ENCODE measurements at places on chromosomes 16 and 17. TPM values are rescaled to one million over a fixed set of nuclear protein-coding genes. Genes with fewer than 3 reads are reported as not detected.

Gene KRT32
- not detected for total RNA-seq

Gene PRDM7
- total RNA-seq: not detected

Gene VAMP2
- total RNA-seq: 34.0 TPM

Gene MYH1
- total RNA-seq: not detected

Gene CTF1
- total RNA-seq: 0.72 TPM

Gene EVPL
- total RNA-seq: 31.1 TPM

Gene CACNG3
- total RNA-seq: not detected

Gene ZG16B
- 62.1 TPM for total RNA-seq

Gene MT1E
- 359 TPM for total RNA-seq

DNA sequence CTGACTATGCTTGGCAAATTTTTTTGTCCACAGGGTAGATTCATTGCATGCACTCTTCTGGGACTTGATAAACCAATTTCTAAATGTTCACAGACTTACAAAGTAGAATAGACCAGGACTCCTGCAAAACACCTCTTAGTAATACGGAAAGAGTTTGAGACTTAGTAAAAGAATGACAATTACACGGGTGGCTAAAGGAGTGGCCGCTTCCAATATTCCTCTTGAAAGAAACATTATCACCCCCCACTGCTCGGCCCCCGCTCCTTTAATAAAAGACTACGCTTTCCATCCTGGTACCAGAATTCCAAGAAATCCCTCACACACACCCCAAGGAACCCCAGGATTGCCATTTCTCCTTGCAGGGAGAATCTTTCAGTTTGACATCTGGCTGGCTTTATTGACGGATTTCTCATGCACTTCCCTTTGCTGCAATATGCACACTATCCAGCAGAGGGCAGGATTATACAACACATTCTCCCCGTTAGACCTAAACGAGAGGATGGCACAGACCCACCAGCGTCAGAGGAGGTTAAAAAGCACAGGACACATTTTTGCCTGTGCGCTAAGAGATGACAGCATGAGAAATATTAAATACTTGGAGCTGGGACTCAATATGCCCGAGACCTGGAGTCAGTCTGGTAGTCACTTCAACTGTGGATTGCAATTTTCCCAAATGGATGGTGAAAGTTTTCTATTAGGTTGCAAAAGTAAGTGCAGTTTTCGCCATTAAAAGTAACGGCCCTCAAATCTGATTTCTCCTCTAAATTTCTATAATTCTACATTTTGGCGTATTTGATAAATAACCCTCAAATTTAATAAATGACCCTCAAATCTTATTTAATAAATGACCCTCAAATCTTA lies 46.6 kb upstream of the NUDT7 start:
- peak; percentile 75 for DNase-seq

- DNase-seq: no peak
Observed at GRCh38 chr16:85981826-85982562, 83.0 kb downstream of the IRF8 start.

- no peak for DNase-seq
Observed at GRCh38 chr16:28110479-28110878, 47.0 kb upstream of the GSG1L start.

DNA sequence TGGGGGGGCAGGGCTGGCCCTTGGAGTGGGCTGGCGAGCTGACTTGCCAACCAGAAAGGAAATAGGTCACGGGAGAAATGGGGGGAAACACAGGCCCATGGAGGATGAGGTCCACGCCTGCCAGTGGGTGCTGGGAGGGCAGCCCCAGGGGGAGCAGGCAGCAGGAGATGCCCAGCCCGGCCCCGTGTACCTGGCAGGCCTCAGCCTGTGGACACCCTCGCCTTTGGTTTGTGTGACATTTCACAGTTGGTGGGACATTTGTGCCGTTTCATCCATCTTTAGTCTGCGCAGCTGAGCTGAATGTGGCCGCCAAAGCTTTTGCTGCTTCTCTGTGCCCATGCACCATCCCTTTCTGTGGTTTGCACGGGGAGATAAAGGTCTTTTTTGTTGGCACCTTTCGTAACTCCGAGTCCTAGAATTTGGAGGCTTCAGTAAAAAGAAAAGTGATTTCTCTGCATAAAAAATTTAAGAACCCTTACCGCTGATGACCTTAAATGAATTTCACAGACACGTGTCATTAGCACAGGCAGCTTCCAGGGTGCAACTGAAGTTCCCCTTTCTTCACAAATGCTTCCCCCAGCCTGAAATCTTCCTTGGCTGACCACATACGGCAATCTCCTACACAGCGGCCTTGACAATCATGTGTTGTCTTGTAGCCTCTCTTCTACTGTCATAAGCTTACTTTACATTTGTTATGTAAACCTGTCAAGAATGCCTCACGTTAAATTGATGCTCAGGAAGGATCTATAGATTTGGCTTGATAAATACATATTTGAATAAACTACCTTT lies 193.6 kb downstream of the RPTOR start:
- no peak for DNase-seq

DNA sequence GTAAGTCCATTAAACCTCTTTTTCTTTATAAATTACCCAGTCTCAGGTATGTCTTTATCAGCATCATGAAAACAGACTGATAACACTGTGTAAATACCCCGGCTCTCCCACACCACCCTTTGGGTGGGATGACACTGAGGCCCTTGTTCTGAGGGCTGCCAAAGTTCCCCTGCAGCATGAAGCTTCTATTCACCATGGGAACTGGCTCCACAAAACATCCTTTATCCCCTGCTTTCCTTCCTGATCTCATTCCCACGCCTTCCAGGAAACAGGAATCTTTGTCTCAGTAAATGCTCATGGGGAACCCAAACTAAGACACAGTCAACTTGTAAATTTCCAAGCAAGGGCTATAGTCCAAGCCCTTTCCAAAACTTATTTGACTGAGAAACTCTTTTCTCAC lies 88.4 kb downstream of the ABCC12 start:
- DNase-seq: no peak

GRCh38 chr16:57347858-57348257 lies 10.7 kb upstream of the CCL22 start:
- DNase-seq: no peak

DNA sequence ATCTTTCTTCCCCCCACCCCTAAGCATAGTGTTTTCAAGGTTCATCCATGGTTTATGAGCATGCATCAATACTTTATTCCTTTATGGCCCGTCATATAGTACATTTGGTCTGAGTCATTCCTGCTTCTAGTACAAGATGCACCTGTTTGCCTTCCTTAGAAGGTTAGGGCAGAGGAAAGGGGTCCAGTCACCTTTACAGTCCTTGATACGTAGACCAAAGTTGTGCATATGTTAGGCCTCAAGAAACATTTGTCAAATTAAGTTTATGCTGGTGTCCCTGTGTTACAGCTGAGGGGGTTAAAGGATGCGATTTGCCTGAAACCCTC lies 1.4 kb downstream of the CYB5D2 start:
- DNase-seq: peak; percentile 38

DNA sequence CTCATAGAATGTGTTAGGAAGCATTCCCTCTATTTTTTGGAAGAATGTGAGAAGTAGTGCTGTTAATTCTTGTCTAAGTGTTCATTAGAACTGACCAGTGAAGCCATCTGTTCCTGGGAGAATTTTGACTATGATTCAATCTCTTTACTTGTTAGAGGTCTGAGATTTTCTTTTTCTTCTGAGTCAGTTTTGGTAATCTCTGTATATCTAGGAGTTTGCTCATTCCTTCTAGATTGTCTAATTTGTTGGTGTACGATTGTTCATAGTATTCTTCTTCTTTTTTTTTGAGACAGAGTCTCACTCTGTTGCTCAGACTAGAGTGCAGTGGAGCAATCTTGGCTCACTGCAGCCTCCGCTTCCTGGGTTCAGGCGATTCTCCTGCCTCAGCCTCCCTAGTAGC lies 20.4 kb downstream of the NFATC3 start:
- no peak for DNase-seq

DNA sequence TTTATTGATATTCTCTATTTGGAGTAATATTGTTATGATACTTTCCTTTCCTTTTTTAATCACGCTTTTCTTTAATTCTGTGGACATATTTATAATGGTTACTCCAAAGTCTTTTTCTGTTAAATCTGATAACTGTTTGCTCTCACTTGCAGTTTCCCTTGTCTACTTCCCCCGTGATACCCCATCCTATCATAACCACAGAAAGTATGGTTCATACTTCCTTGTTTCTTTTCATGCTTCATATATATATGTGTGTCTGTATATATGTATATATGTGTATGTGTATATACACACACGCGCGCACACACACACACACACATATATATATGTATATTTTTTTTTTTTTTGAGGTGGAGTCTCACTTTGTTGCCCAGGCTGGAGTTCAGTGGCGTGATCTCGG lies 23.5 kb downstream of the SPECC1 start:
- DNase-seq: no peak

- no peak for DNase-seq
Observed at GRCh38 chr16:58197314-58198012, 443 bp downstream of the CSNK2A2 start.

GRCh38 chr16:56525236-56525635 lies 5.4 kb upstream of the BBS2 start:
- DNase-seq: no peak

DNA sequence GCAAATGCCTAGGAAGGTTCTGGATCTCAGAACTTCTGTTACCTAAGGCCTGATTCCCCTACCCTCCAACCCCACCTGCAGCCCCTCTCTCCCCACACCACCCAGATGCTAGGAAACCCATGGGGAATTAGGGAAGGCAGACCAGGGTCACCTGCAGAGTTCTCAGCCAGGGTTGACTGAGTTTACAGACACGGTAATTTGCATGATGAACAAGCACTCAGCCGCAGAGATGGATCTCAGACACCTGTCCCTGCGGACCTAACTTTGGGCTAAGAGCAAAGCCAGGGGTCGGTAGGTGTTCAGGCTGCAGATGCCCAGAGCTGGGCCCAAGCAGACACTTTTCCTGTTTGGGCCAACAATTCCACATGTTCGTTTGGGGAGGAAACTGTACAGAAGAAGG lies 2.9 kb downstream of the ABI3 start:
- DNase-seq: no peak

- DNase-seq: peak; percentile 35
Observed at GRCh38 chr17:29645515-29646051, 22.9 kb upstream of the CORO6 start.

GRCh38 chr17:33385713-33386112 lies 92.6 kb upstream of the ASIC2 start:
- no peak for DNase-seq

DNA sequence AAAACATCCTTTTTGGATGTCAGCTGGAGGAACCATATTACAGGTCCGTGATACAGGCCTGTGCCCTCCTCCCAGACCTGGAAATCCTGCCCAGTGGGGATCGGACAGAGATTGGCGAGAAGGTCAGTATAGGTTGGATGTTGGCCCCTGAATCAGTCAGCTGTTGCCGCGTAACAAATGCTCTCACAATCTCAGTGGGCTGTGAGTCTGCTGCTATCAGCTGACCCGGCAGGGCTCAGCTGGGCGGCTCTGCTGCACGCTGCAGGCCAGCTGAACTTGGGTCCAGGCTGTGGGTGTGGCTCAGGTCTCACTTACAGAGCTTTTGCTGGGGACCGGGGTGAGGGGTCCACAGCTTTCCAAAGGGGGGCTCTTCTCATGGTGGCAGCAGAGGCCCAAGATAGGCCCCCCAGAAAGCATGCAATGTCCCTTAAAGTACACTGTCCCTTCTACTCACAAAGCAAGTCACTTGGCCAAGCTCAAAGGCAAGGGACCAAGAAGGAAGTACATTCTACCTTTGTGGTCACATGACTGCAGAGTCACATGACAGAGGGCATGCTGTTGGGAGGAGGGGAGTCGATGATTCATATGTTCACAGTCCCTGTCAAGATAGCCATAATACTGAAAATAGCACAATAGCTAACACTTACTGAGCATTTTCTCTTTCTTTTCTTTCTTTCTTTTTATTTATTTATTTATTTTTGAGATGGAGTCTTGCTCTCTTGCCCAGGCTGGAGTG lies 134.2 kb downstream of the ABCC1 start:
- no peak for DNase-seq

DNA sequence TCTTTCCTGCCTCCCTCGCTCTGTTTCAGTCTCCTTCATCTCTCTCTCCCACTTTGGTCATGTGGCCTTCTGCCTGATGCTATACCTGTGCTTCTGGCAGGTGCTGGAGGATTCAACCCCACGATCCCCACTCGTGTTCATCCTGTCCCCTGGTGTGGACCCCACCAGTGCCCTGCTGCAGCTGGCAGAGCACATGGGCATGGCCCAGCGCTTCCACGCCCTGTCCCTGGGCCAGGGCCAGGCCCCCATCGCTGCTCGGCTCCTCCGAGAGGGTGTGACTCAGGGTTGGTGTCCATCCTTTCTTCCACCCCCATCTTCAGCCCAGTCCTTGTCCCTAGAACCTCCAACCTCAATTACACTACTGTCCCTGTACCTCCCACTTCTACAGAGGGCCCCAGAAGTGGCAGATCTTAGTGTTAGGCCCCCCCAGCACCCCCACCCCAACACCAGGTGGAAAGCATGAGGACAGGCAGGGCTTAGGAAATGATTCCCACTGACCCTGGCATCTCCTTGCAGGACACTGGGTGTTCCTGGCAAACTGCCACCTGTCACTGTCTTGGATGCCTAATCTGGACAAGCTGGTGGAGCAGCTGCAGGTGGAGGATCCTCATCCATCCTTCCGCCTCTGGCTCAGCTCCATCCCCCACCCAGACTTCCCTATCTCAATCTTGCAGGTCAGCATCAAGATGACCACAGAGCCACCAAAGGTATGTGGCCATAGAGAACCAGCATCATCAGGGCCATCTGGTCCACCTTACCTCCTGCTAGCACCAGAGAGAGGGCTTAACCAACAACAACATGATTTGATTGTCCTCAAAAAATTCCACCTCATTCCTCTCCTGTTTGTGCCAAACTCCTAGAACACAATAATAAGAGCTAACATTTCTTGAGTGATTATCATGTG lies 9.7 kb upstream of the KDM6B start:
- no peak for DNase-seq

DNA sequence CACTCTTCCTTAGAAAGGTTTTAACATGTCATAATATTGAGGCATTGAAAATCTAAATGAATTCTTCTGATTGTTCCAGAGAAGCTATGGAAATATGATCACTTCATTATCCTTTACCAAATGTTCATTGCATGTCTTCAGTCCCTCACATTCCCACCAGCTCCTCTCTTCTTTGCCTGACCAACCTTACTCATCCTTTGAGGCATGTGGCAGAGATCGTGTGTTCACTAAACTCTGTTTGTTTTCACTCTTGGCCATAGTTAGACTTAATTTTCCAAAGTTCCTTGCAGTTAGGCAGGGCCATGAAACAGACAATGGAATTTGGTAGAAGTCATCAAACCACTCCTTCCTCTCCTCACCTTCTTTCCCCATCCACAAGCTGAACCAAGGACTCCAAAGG lies 266.5 kb upstream of the HSBP1 start:
- no peak for DNase-seq

DNA sequence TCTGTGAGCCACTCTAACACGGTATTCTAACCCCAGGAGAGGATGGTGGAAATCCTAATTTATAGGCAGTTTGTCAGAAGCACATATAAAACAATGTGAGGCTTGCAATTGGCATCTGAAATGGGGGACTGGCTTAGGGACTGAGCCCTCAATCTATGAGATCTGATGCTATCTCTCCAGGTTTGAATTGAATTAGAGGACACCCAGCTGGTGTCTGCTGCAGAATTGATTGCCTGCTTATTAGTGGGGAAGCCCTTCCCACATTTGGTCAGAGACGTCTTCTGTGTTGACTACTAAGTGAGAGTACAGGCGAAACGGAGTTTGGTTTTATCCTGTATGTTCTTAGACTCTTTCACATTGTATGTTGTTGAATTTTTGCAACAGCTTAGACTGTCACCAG lies 13.6 kb upstream of the TMIGD1 start:
- DNase-seq: no peak
